H54 (cell line): ENCODE measurements at places on chromosomes 6 and 20.

- no peak for DNase-seq
Observed at GRCh38 chr20:46060301-46060881, 29.4 kb downstream of the NCOA5 start.

GRCh38 chr20:2752567-2753460 is 47.6 kb downstream of the CPXM1 start:
- DNase-seq, result peak; percentile 90

DNA sequence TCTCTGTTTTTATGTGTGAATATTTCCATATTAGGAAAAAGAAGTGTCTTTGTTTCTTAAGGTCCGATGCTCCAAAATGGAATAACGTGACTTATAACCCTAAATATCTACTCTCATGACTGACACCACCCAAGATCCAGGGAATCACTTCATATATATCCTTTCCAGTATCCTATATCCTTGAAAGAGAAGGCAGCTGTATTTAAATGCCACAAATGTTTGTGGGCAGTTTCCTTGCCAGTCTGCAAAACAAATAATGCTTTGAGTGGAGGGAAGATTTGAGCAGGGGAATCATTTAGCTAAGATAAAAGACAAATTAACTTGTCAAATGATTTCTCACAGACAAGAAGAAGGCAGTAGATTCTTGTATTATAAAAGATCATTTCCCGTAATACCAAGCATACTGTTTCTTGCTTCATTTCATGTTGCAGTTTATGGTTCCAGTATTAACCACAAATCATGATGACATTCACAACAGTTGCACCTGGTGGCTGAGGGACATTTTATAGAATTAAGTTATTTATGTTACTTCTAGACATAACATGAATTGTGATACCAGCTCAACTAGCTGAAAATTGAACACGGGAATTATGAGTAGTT is 30.0 kb upstream of the FABP7 start:
- no peak for DNase-seq

DNA sequence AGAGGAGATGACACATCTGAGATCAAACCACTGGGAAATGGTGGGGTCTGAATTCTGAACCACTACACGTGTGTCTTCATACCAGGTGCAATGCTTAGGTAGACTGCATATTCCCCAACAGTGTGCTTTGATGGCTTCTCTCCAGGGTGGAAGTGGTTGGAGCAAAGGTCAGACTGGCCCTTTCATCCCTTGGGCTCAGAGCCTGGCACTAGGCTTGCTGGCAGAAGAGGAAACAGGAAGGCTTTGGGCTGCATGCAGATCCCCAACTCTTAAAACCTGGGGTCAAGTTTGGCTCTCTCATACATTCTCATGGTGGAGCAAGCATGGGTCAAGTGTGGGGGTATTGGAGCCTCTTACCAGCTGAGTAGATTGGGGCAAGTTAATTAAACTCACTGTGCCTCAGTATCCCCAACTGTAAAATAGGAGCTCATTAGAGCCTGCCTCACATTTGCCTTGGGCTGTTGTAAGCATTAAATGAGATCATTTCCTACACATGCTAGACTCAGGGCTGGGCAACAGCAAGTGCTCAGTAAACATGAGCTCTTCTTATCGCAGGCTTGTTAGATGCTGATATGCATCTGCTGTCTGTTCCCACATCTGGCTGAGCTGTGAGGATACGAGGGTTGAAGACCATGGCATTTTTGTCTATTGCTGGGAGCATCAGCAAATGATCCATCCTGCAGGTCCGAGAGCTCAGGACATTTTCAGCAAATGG is 51.6 kb upstream of the FAM83D start:
- DNase-seq, result no peak

DNA sequence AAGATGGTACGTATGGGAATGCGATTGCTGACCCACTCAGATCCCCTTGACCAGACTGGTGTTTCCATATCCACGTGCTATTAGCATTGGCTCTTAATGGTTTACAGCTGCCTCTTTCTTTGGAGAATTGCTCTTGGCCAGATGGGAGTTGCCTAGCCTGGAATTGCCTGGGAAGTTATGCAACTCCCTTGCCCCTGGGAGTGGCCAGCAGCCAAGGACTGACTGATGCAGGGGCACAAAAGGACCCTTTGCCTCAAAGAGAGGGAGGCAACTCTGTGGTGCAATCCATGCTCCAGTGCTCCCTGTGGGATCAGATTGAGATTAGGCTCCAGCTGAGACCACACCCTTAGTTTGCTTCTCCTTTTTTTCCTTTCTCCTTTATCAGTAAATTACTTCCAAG is 203.5 kb upstream of the JAG1 start:
- no peak for DNase-seq

GRCh38 chr20:44200371-44200770 is 10.2 kb downstream of the OSER1 start:
- DNase-seq, result no peak

DNA sequence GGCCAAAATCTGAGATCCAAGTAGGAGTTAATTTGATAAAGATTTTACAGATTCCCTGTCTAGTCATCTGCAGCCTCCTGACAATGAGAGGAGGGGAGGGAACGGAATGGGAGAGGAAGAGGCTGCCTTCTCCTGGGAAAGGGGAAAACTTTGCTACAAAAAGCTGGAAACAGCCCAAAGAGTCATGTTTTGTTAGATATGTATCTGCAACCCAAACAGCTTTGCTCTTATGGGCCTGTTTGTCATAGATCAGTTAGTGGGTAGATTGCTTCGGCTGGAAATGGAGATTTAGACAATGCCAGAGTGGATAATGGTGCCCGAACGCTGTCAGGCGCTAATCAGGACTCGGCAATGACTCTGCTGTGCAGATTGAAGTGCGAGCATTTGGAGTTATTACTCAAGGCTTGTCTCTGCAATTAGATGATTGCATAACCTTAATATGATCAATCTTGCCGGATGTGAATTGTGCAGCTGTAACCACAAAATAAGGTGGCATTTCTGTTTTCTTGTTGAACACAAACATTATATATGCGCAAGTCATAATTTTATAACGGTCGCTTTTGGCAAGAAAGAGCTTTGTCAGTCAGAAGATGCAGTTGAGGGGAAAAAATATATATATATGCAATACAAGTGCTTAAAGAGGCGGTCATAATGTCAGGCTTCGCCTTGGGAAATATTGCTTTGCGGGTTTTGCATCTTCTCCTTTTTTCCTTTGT is 92.4 kb upstream of the MAFB start:
- DNase-seq, result no peak

- no peak for DNase-seq
Observed at GRCh38 chr6:155013457-155013876, 18.4 kb downstream of the TIAM2 start.

- DNase-seq, result no peak
Observed at GRCh38 chr6:128316258-128316929, 204.0 kb downstream of the PTPRK start.

DNA sequence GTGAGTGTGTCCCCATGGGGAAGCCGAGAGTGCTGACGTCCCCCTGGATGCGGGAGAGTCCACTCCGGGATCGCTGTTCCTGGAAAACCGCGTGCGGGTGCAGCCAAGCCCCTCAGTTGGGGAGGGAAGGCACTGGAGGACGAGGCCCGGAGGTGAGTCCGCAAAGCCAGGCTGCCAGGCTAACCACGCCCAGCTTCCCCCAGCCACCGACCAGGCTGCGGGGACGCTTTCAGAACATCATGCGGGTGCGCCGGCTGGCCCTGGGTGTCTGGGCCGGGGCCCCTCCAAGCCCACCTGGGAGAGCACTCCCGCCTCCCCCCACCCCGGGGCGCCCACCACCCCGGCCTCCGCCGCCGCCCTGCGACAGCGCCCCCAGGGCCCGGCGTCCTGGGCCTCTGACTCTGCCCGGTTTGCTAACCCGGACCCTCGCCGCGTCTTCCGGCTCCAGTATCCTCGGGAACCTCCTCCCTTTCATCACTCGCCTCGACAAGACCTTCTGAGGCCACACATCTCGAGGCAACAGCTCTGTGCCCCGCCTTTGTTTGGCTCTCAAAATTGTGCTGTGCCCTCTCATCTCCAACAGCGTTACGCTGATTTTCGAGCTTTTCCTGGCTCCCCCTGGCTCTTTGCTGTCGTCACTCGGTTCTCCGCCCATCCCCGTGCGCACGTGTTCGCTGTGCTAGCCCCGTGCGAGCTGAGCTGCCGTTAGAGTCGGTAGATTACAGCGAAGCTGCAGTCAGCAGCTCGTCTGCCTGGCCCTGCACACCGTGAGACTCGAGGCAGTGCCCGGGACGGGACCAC is 47.1 kb upstream of the ENTPD6 start:
- no peak for DNase-seq

DNA sequence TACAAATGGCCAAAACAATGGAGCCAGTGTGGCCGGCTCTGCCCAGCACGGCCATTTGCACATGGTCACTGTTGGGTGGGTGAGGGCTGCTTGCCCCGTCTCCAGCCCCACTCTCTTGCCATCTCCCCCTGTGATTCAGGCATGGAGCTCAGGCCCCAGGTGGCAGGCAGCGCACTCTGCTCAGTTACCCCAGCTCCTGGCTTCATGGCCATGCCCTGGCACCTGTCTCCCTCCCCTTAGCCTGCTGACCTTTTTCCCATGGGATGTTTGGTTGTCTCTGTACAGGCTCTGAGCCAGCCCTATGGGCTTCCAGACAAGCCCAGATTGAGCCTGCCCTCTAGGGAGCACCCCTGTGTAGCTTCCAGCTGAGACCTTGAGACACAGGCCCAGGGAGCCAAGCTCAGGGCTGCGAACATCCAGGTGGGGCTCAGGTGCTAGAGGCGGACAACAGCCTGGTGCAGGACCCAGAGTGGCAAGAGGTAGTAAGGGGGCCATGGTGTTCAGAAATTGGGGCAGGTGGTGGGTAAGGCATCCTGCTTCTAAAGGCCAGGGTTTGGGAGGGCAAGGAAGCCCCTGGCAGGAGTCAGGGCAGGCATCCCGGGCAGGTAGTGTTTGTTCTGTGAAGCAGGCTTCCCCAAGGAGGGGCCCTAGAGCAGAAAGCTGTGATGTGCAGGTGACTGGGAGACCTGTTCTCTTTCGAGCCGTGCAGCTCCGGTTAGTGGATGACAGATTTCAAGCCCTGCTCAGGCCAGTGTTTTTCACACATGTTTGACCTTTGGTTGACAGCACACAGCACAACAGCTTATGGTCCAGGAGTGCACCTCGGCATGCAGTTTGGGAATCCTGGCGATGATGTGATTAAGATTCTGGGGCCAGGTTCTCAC is 17.7 kb downstream of the SYNJ2 start:
- no peak for DNase-seq

DNA sequence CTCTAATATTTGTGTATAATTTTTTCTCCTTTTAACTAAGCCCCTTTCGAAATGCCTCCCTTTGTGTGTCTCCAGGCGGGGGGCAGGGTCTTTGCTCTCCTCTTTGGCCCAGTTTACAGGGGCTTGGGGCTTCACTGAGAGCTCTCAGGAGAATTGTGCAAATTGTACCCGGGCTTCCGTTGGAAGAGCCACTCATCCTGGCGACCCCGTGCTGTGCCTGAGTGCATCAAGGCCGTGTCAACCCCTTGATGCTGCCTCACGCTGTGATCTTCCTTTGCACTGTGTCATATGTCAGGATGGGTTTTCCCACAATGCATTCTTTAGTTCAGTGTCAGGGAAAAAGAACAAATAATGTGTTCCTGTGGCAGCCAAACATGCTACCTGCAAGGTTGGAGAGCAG is 118.0 kb upstream of the POU3F2 start:
- no peak for DNase-seq

DNA sequence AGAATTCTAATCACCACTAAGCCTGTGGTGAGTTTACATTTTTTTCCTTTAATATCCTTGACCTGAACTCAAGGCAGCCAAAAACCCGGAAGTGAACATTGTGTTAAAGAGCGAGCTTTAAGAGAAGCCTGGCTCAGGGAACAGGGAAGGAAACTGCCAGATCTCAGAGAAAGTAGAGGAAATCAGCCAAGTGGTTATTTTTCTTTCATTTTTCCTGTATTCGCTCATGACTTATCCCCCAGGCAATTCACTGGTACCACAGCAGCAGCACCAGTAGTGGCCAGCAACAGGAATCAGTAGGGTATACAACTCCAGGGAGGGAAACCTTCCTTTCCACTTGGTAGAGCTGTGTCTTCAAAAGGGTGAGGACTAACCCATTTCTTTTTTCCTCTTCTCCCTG is 89.6 kb upstream of the HMGCLL1 start:
- DNase-seq, result no peak

DNA sequence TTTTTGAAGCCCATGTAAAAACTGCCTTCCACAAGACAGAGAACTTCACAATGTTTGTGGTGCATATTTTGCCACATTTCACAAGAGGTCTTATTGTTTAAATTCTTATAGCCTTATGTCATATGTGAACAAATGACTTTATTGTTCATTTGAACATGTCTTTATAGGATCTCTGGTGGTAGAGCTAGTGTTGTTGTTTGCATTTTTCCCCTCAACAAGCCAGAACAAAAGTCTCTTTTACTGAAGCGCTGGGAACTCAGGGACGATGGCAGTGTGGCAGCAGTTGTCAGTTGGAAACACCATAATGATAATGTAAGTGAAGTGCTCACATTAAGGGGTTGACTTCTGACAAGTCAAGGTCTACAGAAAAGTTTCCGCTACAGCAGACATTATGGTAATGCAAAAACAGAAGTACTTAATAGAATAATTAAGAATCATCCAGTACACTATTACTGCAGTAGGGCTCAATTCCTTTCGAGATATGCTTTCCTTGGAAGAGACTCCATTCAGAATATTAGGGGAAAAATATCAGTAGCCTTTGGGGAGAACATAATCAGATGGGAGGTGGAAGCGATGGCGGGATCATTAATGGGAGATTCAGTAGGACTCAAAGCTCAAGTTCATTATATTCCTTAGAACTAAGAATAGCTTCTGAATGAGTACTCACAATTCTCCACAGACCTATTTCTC is 180.0 kb downstream of the GJA10 start:
- DNase-seq, result no peak

DNA sequence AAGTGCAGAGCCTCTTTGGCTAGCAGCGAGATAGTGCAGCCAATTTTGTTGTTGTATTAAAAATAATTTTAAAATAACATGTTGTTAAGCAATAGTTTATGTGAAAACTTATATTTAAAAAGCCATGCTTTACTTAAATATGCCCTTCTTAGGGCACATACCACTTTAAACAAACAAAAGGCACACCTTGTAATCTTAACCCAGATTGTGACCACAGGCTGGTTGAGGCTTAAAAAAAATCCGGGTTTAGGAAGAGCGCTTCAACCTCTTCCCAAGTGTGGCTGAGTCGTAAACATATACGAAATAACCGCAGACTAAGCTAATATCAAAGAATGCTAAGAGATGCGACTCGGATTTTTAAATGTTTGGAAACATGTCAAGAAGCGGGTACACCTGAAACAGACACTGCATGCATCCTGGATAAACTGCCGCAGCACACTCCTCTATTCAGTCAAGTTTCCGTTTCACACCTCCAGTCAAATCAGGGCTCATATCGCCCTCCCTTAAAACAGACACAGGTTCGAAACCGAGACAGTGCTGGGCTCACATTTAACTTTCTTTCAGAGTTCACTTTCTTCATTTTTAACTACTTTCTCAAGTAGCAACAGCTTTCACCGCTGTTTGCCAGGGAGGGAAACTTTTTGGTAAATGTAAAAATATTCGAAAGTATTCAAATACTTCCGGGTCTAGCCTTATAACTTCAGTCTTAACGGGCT is 1.5 kb downstream of the DEK start:
- no peak for DNase-seq
